ENCODE measurements at places on chromosomes 16 and 17.

GRCh38 chr17:77328823-77329740, 188.3 kb downstream of the SEC14L1 start:
- DNase-seq, result no peak

GRCh38 chr16:73145166-73145880, 97.4 kb upstream of the ZFHX3 start:
- no peak for DNase-seq

- DNase-seq, result no peak
Observed at GRCh38 chr17:15470536-15470935, 3.1 kb upstream of the CDRT4 start.

DNA sequence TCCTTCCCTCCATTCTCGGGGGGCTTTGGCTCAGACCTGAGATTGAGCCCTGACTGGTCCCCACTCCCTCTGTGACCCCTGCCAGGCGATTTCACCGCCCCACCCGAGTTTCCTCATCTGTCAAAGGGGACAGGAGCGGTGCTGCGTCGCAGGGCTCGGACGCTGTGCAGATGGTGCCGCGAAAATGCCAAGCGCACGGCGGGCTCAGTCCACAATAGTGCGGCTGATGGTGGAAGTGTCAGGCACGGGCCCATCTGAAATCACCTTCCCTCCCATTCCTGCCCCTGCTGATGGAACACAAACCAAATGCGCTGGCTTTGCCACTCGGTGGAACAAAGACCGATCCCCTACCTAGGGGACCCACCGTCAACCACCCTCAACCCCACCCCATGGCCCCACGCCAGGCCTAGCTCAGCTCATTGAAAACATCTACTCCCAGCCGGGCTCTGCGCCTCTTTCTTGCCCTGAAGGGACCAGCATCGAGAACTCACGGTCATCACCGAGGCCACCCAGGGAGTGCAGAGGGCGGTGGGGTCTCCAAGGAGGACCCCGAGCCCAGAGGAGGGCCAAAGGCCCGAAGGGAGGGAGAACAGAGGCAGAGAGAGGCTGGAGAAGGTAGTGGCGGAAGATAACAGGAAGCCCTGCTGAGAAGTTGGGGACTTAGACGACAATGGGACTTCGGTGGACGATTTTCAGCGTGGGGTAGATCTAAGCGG, 1.4 kb downstream of the CARHSP1 start:
- no peak for DNase-seq

DNA sequence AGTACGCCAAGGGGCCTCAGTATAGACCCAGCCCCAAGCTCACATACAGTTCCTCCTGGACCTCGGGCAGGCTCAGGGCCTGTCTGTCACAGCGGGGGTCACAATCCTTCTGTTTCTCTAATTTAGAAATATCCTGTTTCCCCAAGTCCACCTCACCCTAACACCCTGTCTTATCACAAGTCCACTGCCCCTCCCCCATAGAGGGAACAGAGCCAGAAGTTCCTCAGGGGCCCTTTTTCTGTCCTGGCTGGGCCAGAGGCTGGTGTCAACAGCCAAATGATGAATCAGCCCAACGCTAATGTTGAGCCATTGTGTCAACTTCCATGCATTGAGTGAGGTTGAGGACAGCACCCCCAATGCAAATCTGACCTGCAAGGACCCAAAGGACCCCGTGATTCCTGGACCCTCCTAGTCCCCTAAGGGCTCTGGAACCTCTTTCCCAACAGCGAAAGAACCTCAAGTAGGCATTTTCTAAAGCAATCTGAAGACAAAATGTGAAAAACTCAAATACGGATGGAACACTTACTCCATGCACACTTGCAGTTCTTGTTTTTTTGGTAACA, 58.6 kb downstream of the PECAM1 start:
- no peak for DNase-seq

DNA sequence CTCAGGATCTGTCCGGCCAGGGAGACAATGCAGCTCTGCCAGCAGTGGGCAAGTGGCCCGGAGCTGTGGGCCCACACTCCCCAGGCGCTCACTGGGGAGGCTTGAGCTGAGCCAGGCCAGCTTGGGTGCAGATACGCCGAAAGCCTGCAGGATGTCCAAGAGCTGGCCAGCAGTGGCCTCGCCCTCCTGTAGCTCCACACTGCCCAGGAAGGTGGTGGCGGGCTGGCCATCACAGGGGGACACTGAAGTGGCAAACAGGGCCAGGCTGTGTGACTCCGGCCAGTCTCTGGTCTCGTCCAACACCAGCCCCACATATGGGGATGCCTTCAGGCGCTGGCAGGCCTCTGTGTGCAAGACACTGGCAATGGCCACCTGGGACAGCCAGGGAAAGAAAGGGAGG, 9.6 kb downstream of the C17orf113 start:
- DNase-seq, result no peak

DNA sequence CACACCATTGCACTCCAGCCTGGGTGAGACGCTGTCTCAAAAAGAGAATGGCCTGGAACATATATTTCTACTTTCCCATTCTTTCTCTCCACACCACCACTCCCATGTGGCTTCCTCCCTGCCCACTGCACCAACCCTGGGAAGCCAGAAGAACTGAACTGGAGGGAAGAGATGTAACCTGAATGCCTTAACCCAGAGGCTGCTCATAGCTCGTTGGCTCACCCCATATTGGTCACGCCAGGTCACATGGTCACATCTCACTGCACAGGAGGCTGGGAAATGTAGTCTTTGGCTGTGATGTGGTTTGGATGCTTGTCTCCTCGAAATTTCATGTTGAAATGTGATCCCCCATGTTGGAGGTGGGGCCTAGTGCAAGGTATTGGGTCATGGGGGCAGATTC, 5.9 kb upstream of the DNAH17 start:
- no peak for DNase-seq

DNA sequence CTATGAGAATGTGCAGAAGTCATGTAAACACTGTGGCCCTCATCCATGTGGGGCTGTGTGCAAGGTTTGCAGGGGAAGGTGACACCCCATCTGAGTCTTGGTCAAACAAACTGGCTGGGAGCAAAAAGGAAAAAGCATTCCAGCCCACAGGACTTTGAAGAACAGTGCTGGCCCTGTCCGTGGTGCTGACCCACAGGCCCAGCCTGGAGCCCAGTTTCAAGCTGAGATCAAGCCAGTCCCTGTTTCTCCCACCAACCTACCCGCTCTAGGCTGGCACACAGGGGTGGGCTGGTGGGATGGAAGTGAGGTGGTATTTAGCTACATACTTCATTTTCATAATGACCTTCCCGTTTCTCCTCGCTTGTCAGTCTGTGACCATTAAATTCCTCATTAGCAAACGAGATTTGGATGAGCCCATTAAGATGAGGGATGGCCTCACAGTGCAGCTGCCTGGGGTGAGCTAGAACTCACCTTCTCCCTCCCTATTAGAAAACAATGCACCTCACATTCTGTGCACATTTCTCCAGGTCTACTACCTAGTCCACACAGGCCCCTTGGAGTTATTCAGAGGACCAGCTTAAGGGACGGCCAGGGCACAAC, 12.6 kb upstream of the RPL38 start:
- no peak for DNase-seq

- DNase-seq, result no peak
Observed at GRCh38 chr17:622356-622755, 92.3 kb downstream of the VPS53 start.

DNA sequence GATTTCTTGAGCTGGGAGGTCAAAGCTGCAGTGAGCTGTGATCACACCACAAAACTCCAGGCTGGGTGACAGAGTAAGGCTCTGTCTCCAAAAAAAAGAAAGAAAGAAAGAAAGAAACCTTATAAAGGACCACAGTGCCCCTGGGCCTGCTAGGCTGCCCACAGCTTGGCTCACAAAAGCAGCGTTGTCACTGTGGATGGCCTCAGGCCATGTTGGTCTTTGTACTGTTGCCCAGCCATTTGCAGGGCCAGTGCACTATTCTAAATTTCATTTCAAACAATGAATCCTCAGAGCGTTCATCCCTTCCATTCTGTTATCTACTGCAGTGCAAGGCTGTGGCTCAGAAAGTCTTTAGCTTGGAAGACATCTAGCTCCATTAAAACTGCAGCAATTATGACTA, 208.4 kb downstream of the SLC39A11 start:
- no peak for DNase-seq

GRCh38 chr16:69072640-69072974, 32.8 kb upstream of the HAS3 start:
- DNase-seq, result no peak

DNA sequence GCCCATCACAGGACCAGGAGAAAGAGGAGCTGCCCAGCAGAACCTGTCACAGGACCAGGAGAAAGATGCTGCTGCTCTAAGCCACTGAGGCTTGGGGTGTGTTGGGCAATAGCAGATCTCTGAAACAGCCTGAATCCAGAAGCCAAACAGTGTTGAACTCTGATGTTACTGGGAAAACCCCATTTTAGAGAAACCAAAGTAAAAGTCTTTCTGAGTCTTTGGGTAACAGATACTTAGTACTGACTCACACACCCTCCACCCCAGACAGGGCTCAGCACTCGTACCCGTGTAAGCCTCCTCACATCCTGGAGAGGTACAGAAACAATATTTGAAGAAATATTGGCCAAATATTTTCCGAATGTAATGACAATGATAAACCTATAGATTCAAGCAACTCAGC, 82.8 kb upstream of the GNG13 start:
- DNase-seq, result no peak

GRCh38 chr17:57442914-57443571, 186.7 kb downstream of the MSI2 start:
- peak; percentile 80 for DNase-seq

DNA sequence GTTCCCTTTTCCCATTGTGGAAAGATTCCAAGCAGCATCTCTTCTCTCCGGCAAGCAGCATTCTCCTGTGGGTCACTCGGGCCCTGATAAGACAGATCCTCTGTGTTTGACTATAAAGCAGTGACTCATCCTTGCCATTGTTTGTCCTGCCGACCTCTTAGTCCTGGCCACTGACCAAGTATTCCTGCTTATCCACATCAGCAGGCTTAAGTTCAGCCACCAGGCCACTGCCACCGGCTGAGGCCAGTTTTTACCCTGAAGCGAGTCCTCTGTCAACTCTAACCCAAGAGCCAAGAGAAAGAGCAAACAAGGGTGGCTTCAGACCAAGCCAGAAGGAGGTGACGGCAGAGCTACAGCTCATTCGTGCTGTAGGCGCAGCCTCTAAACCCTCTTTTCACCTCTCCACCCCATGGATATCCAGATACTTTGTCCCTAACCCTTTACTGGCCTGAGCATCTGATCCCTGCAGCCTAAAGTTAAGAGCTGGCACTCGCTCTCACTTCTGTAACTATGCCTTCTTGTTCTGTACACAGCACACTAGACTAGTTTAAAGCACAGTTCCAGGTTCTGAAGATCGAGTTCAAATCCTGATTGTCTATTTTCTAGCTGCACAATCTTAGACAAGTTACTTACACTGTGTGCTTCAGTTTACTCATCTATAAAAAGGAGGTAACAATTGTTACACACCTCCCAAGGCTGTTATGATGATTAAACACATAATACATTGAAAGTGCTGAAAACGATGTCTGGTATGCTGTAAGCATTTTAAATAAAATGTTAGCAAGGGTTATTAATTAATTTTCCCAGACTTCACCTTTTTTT, 31.0 kb downstream of the SOX9 start:
- no peak for DNase-seq

- DNase-seq, result no peak
Observed at GRCh38 chr17:596287-596686, 118.4 kb downstream of the VPS53 start.

DNA sequence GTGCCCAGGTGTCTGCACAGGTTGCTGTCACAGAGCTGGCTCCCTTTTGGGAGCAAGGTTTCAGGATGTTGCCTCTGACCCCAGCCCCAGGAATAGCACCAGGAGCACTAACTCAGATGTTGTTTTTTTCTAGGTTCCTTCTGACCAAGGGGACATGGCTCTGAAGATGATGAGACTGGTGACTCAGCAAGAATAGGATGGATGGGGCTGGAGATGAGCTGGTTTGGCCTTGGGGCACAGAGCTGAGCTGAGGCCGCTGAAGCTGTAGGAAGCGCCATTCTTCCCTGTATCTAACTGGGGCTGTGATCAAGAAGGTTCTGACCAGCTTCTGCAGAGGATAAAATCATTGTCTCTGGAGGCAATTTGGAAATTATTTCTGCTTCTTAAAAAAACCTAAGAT, 28.1 kb downstream of the SCPEP1 start:
- DNase-seq, result no peak

DNA sequence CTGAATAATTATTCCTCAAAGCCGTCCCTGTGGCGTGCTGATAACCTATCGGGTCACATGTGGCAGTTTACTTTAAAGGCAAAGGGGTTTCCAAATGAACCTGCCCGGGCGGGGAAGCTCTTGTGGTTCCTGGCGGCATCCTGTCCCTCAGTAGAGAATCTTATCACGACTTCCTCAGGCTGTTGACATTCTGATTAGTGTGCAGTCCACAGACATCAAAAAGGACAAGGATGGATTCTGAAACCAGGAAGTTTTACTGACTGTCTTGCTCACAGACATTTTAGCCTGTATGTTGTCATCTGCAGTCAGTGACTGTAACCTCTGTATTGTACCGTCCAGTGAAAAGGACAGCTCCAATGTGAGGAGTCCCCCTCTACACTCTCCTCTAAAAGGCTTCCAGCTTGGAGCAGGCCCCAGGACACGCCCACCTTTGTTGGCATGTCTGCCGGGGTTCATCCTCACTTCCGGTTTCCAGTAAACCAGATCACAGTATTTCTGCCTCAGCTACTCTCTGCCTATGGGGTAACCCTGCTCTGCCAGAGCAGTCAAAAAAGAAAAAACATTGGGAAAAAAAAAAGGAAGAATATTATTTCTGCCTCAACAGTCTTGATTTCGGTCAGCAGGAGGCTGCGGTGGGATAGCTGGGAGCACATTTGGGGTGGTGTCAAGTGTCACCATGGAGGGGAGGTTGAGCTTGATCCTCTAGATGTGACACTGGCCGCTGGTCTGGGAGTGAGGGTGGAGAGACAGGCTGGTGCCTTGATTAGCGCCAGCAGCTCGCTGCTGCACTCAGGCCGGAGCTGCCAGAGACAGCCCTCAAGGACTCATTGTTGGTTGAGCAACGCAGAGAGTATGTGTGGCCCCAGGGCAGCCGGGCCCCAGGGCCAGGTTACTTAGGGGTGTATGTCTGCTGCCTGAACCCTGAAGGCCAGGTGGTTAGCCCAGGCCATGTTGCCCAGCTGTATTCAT, 89.0 kb upstream of the DNAH17 start:
- peak; percentile 56 for DNase-seq

- DNase-seq, result peak; percentile 65
Observed at GRCh38 chr17:18246880-18247612, 11.5 kb downstream of the FLII start.

DNA sequence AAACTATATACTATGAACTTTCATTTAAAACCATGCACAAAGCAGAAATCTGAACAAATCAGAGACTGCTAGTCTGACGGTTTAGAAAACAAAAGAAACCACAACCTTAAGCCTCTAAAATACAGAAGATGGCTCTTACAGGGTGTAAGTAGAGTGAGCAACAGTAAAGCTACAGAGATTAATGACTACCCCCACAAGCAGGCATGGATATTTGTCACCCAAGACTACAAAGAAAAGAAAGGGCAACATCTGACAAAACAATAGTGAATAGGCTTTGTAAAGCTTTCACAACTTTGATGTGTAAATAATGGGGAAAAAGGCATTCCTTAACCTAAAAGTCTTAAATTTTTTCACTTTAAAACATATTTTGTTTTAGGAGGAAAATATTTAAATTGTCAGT, 75.0 kb downstream of the SPAG9 start:
- no peak for DNase-seq

Data from activated T-cell treated with anti-CD3 and anti-CD28 coated beads, Interleukin-2, amount 50 U/mL, for 24 hours (primary cell).